ENCODE measurements at places on chromosomes 1 and 21. TPM values are rescaled to one million over a fixed set of nuclear protein-coding genes. Genes with fewer than 3 reads are reported as not detected.
A peak's percentile ranks its signal among the peaks of the same experiment; 100 is the strongest.

Gene BSDC1
- total RNA-seq: 42.5 TPM

Gene CDKN2C
- 81.2 TPM for total RNA-seq

Gene OVAAL
- total RNA-seq: not detected

Gene RNU5D-1
- total RNA-seq: not detected

Gene SELENBP1
- total RNA-seq: not detected

GRCh38 chr1:35406103-35406502 lies 137.6 kb downstream of the ZMYM4 start:
- DNase-seq: no peak

DNA sequence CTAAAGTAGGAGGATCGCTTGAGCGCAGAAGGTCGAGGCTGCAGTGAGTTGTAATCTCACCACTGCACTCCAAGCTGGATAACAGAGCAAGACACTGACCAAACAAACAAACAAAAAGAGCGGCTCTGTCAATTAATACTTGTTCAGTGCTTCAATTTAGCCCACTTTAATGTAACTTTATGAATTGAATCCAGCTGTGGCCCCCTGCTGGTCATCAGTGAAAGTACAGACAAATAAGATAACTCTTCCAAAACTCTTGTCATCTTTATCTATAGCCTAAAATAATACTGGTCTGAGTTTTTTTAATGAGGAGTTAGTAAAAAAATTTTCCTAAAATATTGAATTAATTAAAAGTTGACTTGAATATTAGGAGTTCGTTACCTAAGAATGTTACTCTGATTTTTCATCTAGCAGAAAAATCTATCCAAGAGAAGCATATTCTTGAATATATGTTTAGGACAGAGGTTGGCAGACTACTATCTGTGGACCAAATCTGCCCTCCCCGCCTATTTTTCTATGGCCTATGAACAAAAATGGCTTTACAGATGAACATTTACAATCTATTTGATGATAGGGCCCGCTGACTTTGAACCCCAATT lies 26.1 kb downstream of the ATP5PF start:
- DNase-seq: peak; percentile 60

DNA sequence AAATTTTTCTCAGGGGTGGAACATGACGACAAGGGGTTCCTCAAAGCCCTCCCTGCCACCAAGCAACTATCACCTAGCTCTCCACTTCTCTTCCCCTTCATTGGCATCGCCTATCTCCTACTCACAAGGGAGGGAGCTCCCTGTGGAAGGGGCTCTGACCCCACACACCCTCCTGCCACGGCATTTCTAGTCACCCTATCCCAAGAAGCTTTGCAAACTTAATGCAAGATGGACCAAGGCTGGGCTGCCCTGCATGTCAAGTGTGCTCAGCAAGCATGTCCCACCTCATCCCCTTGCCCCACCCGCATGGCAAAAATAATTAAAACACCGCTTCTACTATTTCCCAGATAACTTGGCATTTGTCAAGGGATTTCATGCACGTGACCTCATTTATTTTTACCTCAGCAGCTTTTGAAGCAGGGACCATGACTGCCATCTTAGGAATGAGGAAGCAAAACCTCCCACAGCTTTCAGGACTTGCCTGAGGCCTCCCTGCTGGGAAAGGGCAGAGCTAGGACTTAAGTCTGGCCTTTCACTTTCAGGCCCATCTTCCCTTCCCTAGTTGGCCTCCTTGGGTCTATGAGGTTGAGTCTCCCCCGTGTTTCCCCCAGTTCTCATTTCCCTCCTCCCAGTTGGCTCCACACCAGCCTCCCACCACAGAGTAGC lies 161.3 kb downstream of the TSEN15 start:
- DNase-seq: no peak

- DNase-seq: no peak
Observed at GRCh38 chr1:226365831-226366231, 42.1 kb downstream of the PARP1 start.

DNA sequence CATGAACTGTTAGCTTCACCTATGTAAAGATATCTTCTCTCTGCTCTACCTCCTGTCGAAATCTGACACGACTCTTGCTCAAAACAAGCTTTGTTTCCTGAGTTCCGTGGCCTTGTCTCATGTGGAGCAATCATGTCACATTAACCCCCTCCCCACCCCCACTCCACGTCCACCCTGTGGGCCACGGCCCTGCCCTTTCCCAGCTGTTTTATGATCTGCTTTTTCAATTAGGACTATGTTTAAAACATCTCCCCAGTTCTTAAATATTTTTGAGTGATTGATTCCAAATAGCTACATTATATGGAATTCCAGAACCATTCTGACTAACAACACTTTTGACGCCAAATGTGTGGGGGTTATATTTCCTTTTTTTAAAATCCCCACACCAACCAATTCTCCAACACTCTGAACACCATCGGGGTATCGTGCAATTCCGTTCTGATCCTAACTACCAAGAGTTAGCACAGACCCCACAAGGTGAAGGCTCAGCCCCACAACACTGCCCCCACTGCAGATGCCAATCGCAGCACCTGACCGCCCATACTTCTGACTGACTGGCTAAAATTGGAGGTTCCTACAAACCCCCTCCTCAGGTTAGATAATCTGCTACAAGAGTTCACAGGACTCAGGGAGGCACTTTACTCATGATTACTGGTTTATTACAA lies 12.7 kb upstream of the S100A8 start:
- DNase-seq: no peak

DNA sequence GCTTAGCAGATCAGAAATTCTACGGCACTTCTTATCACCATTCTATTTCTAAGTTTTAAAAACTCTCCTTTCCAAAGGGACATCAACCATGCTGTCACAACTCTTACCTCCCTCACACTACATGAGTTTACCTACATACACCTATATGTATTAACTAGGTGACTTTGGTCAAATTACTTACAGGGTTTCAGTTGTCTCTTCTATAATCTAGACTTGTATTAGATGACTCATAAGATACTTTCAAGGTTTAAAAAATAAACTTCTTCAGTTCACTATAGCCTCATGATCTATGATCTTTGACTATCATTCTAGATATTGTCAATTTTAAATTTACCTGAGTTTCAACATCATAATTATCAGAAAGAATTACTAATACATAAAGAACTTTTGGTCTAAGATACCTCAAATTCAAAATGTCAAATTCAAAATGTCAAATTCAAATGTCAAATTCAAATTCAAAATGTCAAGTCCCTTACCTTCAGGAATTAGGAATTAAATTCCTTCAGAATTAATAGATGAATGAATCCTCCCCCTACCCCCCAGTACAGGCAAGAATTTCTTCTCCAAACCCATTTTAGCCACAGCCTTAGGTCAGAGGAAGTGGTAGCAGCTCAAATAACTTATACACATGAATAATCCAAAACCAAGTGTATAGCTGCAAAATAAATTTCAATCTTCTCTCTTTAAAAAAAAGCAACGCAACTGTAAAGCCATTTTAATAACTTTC lies 31.1 kb downstream of the OTUD7B start:
- no peak for DNase-seq

DNA sequence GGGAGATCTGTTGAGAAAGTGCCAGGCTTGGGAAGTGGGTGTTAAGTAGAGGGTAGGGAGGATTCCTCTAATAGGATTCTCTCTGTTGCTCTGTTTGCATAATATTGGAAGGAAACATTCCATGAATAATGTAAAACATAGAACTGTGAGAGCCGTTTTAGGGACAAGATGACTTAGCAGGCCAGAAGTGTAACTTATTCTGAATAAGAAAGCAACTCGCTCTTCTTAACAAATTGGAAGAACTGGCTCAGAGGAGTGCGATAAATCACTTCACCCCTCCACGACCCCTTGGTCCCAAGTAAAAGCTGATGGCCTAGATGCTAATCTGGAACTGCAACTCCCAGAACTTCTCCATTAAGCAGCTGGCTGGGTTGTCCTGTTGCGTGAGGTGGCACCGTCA lies 19.1 kb downstream of the SIM2 start:
- no peak for DNase-seq

- no peak for DNase-seq
Observed at GRCh38 chr1:82646888-82647287, 846.2 kb downstream of the ADGRL2 start.

GRCh38 chr21:24260751-24261150 lies 1346.5 kb downstream of the MRPL39 start:
- DNase-seq: no peak

DNA sequence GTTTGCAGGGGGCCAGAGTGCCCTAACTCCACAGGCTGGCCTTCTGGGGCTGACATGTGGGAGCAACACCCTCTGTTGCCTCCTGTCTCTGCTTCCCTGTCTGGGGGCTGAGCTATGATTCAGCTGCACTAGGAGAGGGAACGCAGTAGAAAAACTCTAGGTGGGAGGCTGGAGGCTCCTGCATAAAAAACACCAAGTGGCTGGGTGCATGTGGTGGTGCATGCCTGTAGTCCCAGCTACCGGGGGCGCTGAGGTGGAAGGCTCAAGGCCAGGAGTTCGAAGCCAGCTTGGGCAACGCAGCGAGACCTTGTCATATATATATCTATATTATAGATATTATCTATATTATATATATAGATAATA lies 5.6 kb downstream of the KIF17 start:
- no peak for DNase-seq

GRCh38 chr1:48645883-48646282 lies 130.8 kb downstream of the BEND5 start:
- DNase-seq: no peak

DNA sequence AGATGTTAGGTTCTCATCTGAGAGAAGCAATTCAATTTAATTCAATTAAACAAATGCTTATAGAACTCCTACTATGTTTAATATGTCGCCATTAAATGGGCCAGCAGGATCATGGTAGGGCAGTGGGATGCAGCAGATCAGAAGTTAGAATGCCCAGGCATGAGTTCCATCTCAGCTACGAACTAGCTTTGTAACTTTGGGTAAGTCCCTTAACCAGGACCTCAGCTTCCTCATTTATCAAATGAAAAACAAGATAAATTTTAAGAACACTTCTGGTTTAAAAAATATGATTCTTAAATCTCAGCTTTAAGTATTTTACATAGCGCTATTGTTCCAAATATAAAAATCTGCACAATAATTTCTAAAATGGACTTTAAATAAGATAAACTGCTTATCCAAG lies 67.5 kb upstream of the GFI1 start:
- no peak for DNase-seq

GRCh38 chr1:53576866-53577760 lies 117.9 kb downstream of the DMRTB1 start:
- no peak for DNase-seq

DNA sequence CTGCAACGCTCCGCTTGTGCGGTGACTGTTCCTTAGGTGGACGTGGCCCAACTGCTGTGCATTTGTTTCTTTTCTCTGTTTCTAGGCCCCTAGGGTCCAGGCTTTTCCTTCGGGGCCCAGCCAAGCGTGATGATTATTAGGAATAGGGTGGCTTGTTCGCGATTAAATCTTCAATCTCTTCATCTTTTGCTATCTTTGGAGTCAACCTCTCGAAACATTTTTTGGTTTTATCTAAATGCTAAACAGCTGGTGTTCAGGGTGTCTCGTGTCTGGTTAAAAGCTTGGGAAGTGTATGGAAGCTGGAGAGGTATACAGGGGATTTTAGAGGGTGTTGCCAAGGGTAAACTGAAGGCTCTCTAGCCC lies 844 bp upstream of the PLD5 start:
- DNase-seq: no peak

- DNase-seq: no peak
Observed at GRCh38 chr1:28115267-28115666, 26.9 kb upstream of the EYA3 start.

DNA sequence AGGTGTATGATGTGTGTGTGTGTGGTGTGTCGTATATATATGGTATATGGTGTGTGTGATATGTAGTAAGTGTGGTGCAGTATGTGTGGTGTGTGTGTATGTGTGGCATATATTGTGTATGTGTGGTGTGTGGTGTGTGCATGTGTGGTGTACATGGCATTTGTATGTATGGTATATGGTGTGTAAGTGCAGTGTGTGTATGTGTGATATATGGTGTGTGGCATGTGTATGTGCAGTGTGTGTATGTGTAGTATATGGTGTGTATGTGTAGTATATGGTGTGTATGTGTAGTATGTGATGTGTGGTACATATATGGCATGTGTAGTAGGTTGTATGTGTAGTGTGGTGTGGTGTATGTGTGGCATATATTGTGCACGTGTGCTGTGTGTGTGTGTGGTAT lies 74.9 kb downstream of the OLFML3 start:
- no peak for DNase-seq

DNA sequence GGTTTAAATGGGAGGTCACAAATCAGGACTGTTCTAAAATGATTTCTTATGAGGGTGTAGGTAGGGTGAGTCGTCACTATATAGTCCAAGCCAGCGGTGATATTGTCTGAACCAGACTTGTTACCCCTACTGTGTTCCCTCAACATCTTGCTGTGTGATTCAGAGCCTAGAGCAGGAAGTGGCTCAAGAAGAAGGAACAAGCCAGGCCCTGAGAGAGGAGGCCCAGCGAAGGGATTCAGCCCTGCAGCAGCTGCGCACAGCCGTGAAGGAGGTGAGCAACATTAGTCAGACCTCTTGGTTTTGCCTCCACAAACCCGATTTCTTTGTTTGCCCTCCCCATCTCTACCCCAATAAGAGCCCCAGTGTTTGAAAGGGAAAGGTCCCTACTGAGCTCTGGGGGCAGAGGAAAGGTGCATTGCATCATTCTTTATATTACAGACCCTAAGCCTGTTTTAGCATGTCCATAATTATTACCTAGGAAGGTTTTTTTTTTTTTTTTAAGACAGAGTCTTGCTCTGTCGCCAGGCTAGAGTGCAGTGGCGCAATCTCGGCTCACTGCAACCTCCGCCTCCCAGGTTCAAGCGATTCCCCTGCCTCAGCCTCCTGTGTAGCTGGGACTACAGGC lies 5.0 kb upstream of the SH3BGRL3 start:
- no peak for DNase-seq

Data from OCI-LY7 (cell line).